Activated CD4-positive, alpha-beta memory T cell treated with anti-CD3 and anti-CD28 coated beads for 36 hours (primary cell): ENCODE measurements at places on chromosomes 1 and 21. TPM values are rescaled to one million over a fixed set of nuclear protein-coding genes. Genes with fewer than 3 reads are reported as not detected.

Gene VSIG8
- not detected for total RNA-seq

DNA sequence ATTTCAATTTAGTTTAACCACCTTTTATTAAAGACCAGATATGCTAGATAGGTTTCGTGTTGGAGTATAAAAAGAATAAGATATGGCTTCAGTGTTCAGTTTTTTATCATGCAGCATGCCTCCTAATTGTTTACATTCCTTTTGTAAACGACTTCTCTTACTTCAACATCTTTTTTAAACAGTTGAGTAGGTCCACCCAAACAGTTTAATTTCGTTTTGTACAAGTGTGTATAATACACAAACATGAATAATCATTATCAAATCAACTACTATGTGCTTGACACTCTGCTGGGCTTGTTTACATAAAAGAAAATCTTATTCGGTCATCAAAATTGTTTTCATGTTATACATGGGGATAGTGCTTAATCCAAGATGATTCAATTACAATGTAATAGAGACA, 906.3 kb upstream of the ADGRL4 start:
- no peak for DNase-seq
- no peak overlapping the region for H3K27ac ChIP-seq
- H3K36me3 ChIP-seq, result no peaks in the 10 kb centered on the region
- no peaks in the 10 kb centered on the region for H3K4me1 ChIP-seq
- H3K27me3 ChIP-seq, result no peaks in the 10 kb centered on the region
- H3K4me3 ChIP-seq, result no peak overlapping the region

DNA sequence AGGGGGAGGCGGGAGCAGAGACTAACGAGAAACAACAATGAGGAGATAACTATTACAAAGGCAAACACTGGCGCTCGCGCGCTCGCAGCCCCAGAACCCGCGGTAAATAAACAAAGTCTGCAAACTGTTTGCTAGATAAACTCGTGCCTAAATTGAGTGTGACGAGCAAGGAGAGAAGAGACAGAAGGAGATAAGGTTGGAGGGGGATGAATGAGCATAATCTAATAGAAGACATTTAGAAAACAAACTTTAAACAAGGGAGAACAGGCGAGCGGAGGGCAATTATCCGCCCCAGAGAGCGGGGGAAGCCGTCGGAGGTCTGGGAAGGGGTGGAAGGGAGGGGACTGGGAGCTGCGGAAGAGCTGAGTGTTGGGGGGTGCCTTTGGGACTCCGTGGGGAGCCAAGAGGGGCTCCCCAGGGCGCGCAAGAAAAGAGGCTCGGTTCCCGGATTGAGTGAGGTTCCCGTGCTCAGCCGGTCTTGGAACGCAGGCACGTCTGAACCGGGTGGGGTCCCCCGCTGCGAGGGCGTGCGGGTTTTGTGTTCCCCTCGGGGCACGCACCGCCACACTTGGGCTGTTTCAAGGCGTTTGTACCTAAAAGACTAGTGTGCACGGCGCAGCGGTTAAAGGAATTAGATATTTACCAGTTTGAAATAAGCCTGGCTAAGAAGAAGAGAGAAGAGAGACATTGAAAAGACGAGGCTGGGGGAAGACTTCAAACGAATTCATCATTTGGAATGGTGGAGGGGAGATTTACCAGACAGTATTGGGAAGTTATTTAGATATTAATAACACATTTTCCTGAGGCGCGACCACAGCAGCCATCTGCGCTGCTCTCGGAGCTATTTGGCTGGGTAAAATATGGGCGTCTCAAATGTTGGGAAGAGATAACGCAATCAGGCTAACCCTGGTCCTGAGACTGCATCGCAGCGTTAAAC, 10.6 kb downstream of the PAX7 start:
- no peak for DNase-seq
- H3K4me3 ChIP-seq, result no peak overlapping the region
- peaks cover 86% of the 10 kb centered on the region for H3K27me3 ChIP-seq

- peaks cover 2% of the 10 kb centered on the region for H3K4me1 ChIP-seq
- H3K27ac ChIP-seq, result no peak overlapping the region
- H3K27me3 ChIP-seq, result peaks cover 21% of the 10 kb centered on the region
- no peak for DNase-seq
- H3K4me3 ChIP-seq, result no peak overlapping the region
Observed at GRCh38 chr1:158400871-158401270, 1.6 kb upstream of the OR10T2 start.

DNA sequence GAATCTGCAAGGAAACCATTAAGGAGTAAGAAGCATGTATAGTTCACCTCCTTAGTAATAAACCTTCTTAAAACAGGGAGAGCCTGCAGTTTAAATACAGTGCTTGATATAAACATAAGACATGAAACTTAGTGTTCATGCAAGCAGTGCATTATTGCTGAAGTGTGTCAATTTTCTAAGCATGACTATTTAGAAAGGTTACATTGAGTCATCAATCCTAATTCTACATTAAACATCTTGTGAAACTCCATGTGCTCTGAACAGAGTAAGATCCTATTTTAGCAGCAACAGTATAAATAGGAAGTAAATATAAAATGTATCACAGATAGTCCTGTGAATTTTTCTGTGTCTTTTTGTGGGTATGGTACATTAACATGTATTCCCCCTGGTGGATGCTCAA, 135.5 kb downstream of the ESRRG start:
- no peaks in the 10 kb centered on the region for H3K4me1 ChIP-seq
- no peak overlapping the region for H3K27ac ChIP-seq
- no peak overlapping the region for H3K4me3 ChIP-seq

DNA sequence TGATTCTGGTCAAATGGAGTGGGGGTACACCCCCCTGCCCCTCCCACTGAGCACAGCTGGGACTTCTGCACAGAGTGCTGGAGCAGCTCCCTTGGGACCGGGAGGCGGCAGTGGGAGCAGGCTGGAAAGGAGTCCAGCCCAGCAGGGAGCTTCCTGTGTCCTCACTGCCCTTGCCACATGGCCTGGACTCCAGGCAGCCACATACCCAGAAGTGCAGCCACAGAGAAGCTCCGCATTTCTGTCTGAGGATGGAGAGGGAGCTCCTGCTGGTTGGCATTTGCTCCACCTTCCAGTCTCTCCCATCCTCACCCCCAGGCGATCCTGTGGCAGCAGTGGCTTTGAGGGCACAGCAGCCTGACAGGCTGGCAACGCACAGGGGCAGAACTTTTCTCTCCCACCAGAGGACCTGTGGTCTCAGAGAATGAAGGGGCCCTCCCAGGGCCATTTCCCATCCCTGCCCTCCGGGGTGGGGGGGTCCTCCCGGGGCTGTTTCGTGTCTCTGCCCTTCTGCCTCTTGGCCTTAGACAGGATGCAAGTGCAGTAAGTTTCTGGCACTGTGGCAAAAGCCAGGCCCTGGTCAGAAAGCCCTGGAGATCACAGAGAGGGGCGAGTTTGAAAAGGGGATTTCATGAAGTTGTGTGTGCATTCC, 103.6 kb upstream of the COL6A1 start:
- no peak overlapping the region for H3K27ac ChIP-seq
- DNase-seq, result no peak
- H3K27me3 ChIP-seq, result peaks cover 4% of the 10 kb centered on the region
- no peaks in the 10 kb centered on the region for H3K36me3 ChIP-seq

DNA sequence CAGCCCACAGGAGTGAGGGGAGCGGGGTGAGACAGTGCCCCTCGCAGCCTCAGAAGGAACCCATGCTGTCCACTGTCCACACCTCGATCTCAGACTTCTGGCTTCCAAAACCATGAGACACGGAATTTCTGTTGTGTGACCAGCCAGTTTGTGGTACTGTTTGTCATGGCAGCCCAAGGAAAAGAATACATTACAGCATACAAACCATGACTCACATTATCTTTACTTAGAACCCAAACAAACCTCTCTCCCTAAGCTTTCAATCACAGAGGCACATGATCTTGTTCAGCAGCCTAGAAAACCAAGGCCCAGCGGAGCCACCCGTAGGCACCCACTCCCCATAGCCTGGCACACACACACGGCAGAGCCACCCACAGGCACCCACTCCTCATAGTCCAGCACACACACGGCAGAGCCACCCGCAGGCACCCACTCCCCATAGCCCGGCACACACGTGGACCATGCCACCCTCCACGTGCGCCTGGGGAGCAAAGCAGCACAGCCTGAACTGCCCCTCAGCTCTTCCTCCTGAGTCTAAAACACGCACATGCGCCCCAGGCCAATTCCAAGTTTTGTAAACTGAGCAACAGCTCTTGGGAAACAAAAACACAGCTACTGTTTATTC, 458 bp upstream of the KRTAP10-4 start:
- H3K27ac ChIP-seq, result no peak overlapping the region
- H3K27me3 ChIP-seq, result peaks cover 1% of the 10 kb centered on the region
- H3K4me3 ChIP-seq, result no peak overlapping the region
- peaks cover 2% of the 10 kb centered on the region for H3K36me3 ChIP-seq
- DNase-seq, result no peak
- no peaks in the 10 kb centered on the region for H3K4me1 ChIP-seq
